Cardiac septum (tissue), 1 donor: ENCODE measurements at places on chromosomes 5 and 9. TPM values are rescaled to one million over a fixed set of nuclear protein-coding genes. Genes with fewer than 3 reads are reported as not detected.
A peak's percentile ranks its signal among the peaks of the same experiment; 100 is the strongest.

DNA sequence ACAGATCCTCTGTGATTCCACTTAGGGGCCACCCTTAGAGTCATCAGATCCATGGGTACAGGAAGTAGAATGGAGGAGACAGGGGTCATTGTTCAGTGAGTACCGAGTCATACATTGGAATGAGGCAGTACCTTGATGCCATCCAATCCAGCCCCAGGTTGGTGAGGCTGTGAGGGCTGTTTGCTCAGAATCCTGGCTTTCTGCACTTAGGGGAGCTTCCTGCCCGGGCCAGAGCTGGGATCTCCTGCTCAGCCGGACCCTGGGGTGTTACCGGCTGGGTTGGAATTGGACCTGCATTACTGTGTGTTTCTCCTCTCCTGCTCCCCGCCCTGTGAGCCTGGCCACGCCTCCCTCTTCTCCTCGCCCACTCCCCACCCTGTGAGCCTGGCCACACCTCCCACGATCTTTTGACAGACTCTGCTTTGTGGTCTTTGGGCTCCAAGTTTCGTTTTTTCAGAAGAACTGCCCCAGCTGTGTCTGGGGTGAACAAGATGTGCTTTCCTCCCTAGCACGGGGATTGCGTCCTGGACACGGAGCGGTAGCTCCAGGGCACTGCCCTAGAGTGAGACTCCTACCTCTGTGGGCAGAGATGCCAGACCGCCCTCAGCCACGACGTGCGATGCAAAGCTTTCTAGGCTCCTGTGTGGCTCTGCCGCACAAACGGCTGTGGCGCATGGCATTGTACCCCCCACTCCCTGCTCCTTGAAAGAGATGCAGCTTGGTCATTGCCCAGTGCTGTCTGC lies 15.4 kb downstream of the TRAF2 start:
- DNase-seq = no peak

GRIA1 gene
- total RNA-seq = 0.30 TPM

DNA sequence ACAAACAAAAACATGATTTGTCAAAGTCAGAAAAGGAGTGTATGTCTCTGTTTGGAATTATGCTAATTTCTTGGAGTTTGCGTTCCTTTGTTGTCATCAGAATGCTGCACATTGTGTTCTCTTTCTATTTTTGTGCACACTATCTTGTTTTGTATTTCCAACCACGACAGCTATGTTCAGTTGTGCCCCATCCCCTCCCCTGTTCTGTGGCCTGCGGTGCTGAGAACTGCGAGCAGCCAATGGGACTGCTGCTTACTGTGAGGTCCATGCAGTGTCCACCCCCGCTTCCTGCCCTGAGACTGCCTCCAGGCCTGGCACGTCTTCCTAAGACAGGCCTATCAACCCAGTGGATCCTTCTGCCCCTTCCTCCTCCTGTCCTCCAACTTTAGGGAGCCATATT lies 76.8 kb downstream of the PALM2AKAP2 start:
- peak; percentile 91 for DNase-seq

GRCh38 chr5:157729858-157730257 lies 1.4 kb upstream of the THG1L start:
- no peak for DNase-seq

DNA sequence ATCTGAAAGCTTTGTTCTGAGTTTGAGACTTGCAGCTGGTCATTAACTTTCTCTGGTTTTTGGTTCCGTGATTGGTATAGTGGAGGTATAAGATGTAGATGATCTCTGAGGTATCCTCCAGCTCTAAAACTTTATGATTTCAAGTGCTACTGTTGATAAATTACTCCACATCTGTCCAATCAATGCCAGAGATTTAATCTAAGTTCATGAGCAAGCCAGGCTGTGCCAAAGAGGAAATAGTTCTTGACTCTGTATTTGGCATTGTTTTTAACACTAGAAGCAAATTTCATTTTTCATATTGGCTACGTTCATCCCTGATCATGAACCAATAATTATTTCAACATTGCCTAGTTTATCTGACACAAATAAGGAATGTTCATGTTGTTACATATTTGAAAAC lies 28.5 kb upstream of the CHD1 start:
- no peak for DNase-seq

- peak; percentile 44 for DNase-seq
Observed at GRCh38 chr9:126147936-126148870, 178.4 kb upstream of the MVB12B start.

F2RL1 gene
- 3.7 TPM for total RNA-seq

DNA sequence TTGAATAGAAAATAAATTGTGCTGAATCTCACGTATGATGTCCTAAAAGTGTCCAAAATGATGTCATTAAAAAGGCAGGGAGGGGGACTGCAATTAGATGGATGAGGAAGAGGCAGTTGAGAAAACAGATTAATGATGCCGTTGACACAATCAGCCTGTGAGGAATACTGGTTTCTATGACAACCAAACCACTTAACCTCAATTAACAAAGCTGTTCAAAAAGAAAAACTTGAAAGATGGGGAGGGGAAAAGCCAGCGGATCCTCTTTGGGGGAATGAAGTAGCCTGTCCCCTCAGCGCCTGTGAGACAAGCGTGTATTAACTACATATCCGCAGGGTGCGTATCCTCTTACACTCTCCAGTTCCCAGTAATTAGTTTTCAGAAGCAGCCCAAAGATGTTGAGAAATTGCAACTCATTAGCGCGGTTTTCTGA lies 160.7 kb downstream of the TTC39B start:
- DNase-seq = no peak
